ENCODE measurements at places on chromosomes 12 and 14.

GRCh38 chr12:114918535-114919233, 234.7 kb upstream of the TBX3 start:
- H3K4me3 ChIP-seq, result no peak overlapping the region
- no peaks in the 10 kb centered on the region for H3K36me3 ChIP-seq
- no peak overlapping the region for H3K27ac ChIP-seq
- no peak for DNase-seq
- H3K4me1 ChIP-seq, result peaks cover 12% of the 10 kb centered on the region

DNA sequence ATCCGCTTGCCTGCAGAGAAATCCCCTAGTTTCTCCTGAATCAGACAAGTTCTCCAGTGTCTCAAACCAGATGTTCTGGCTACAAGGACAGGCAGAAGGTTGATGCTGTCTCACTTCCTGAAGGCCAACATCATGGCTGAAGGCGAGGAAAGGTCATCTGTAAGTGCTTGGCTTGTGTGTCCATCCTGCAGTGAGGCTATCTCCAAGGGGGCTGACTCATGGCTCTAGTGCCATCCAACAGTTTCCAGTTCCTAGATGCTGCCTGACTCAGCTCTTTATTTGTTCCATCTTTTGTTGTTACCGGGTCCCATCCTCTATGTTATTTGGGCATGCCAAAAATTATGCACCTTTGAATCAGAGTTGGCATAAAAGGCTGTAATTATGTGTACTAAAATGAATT, 232.1 kb upstream of the TBX3 start:
- peaks cover 12% of the 10 kb centered on the region for H3K4me1 ChIP-seq
- H3K27me3 ChIP-seq, result no peaks in the 10 kb centered on the region
- no peak overlapping the region for H3K4me3 ChIP-seq
- DNase-seq, result no peak
- no peaks in the 10 kb centered on the region for H3K36me3 ChIP-seq

GRCh38 chr14:20707622-20708021, 19.1 kb downstream of the ANG start:
- DNase-seq, result no peak
- H3K36me3 ChIP-seq, result no peaks in the 10 kb centered on the region
- no peaks in the 10 kb centered on the region for H3K4me1 ChIP-seq

- H3K27me3 ChIP-seq, result peaks cover 15% of the 10 kb centered on the region
- no peak overlapping the region for H3K27ac ChIP-seq
- H3K36me3 ChIP-seq, result no peaks in the 10 kb centered on the region
- no peaks in the 10 kb centered on the region for H3K4me1 ChIP-seq
- H3K4me3 ChIP-seq, result no peak overlapping the region
- DNase-seq, result no peak
These were observed 6.8 kb upstream of the NR4A1 start for GRCh38 chr12:52044292-52044983.

GRCh38 chr14:105165134-105165704, 3.4 kb downstream of the JAG2 start:
- H3K4me3 ChIP-seq, result no peak overlapping the region
- peaks cover 6% of the 10 kb centered on the region for H3K4me1 ChIP-seq
- no peak overlapping the region for H3K27ac ChIP-seq
- no peak for DNase-seq
- no peaks in the 10 kb centered on the region for H3K36me3 ChIP-seq

DNA sequence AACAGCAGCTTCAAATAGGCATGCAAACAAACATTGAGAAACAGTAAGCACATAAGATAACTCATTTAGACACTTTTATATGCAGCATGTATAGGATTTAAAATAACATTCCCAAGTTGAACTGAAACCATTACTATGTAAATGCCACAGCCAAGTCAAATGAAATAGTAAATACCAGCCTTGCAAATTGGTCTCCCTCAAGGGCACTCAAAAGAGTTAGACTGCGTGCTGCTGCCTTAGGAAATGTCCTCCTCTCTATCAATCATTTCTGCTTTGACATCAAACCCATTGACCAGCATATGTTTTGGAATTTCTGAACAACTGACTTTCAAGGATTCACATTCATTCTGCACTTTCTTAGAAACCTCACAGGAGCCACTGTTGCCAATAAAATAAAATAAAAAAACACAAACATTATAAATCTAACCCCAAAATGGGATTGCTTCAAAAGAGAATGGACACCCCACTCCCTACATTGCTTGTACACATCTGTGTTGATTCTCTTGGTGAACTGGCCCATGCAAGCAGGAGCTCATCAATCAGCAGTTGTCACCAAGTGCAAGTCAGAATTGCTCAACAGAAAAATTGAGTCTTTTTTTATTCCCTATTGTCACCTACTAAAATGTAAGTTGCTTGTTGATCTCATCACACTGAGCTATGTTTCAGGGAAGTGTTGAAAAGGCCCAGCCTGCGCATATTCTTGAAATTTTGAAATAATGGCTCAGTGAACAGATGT, 256.2 kb downstream of the DAD1 start:
- H3K27me3 ChIP-seq, result no peaks in the 10 kb centered on the region
- DNase-seq, result no peak
- no peaks in the 10 kb centered on the region for H3K36me3 ChIP-seq
- no peak overlapping the region for H3K27ac ChIP-seq

DNA sequence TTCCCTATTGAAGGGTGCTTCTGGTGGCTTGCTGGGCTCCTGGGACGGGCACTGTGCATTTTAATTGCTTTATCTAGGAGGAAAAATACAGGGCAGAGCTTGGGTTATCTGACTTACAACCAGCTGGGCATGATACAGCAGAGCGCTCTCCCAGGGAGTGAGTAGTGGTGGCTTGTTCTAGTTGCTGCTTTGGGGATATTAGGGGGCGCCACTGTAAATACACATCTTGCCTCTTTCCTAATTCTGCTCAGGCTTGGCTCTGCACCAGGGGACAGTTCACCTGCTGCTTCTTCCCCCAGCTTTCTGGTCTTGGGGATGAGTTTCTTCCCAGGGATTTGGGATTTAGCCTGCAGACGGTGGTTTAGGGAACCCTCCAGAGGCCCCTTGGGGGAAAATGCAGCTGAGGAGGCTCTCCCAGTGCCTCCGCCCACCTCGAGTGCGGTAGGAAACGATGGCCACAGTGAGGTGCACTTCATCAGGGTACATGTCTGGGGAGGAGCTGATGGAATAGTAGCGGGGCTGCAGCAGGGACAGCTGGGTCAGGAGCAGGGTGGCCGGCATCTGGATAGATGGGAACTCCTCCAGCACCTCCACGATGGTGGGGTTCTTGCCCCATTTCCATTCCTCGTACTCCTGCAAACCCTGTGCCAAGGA, 36.9 kb upstream of the FBXO21 start:
- H3K4me1 ChIP-seq, result no peaks in the 10 kb centered on the region
- no peaks in the 10 kb centered on the region for H3K27me3 ChIP-seq
- no peak overlapping the region for H3K27ac ChIP-seq

DNA sequence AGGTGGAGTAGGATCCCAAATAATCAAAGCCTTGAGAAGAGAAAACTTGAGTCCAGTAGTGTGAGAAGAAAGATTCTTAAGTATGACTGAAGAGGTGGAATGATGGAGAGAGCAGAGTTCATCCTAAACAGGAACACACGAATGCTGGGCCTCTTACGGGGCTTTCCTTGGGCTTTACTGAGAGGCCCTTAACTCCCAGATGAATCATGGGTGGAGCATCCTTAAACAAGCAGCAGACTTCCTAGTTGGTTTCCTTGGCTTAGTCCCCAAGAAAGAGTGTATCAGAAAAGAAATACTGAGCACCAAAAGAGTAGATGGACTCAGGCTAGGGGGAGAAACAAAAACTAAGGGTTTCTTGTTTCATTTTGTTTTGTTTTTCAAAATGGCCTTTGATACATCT, 132.5 kb downstream of the GPR135 start:
- no peak for DNase-seq
- H3K27me3 ChIP-seq, result no peaks in the 10 kb centered on the region
- no peaks in the 10 kb centered on the region for H3K36me3 ChIP-seq
- no peak overlapping the region for H3K4me3 ChIP-seq

- no peak for DNase-seq
- no peak overlapping the region for H3K27ac ChIP-seq
- no peaks in the 10 kb centered on the region for H3K36me3 ChIP-seq
- no peak overlapping the region for H3K4me3 ChIP-seq
- H3K27me3 ChIP-seq, result no peaks in the 10 kb centered on the region
These were observed 609.5 kb downstream of the AACS start for GRCh38 chr12:125674554-125675338.

DNA sequence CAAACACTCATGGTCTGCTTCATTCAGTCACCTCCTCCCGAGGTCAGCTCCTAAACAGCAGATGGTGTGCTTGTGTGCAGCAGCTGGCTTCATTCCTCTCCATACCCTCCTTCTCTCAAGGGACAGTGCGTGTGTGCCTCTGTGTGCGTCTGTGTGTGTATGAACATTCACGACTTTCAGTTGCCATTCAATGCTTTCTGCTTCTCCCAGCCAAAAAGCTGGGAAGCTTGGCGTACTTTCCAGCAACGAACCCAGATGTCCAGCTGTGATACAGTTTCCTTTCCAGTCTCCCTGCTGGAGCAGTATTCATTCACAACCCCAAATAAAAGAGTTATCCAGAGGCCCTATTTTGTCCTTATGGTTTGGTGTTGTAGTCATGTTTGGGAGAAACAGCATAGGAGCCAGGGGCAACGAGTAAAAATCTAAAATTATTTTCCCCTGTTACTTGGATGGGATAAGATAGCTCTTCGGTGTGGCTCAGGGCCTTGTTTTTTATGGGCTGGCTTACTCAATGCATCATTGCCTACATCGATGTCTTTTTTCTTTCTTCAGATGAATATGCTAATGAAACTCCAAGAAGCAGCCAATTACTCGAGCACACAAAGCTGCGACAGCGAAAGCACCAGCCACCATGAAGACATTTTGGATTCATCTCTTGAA, 379.3 kb downstream of the NAV3 start:
- no peaks in the 10 kb centered on the region for H3K27me3 ChIP-seq
- no peaks in the 10 kb centered on the region for H3K36me3 ChIP-seq
- H3K4me1 ChIP-seq, result peaks cover 6% of the 10 kb centered on the region
- DNase-seq, result no peak
- H3K4me3 ChIP-seq, result no peak overlapping the region

DNA sequence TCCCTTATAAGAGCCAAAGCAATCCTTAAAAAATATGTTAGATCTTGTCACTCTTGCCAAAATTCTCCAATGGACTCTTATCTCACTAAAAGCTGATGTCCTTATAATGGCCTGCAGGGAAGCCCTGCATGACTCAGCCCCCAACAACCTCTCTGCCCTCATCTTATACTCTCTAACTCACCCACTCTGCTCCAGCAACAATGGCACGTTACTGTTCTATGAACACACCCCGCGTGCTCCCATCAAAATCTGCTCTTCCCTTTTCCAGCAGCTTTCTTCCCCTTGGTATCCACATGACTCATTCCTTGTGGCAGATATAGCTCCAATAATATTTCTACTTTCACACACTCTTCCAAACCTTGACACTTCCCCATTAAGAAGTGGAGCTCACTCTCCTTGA, 108.1 kb downstream of the DENND5B start:
- H3K27ac ChIP-seq, result no peak overlapping the region
- H3K4me3 ChIP-seq, result no peak overlapping the region
- DNase-seq, result no peak
- no peaks in the 10 kb centered on the region for H3K36me3 ChIP-seq
- no peaks in the 10 kb centered on the region for H3K27me3 ChIP-seq
- H3K4me1 ChIP-seq, result peaks cover 8% of the 10 kb centered on the region

DNA sequence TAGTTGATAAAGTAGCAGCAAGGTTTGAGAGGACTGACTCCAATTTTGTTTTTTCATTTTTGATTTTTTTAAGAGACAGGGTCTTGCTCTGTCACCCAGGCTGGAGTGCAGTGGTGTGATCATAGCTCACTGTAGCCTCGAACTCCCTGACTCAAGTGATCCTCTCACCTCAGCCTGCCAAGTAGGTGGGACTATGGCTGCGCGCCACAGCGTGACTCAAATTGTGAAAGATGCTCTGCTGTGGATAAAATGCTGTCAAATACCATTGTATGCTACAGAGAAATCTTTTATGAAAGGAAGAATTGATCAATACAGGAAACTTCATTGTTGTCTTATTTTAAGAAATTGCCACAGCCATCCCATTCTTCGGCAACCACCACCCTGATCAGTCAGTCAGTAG, 48.3 kb downstream of the SCN8A start:
- no peak overlapping the region for H3K27ac ChIP-seq
- no peak for DNase-seq
- no peaks in the 10 kb centered on the region for H3K36me3 ChIP-seq

GRCh38 chr14:96080571-96080970, 41.4 kb downstream of the C14orf132 start:
- H3K4me3 ChIP-seq, result no peak overlapping the region
- no peak overlapping the region for H3K27ac ChIP-seq
- H3K36me3 ChIP-seq, result no peaks in the 10 kb centered on the region
- no peak for DNase-seq
- H3K27me3 ChIP-seq, result no peaks in the 10 kb centered on the region
- H3K4me1 ChIP-seq, result no peaks in the 10 kb centered on the region

GRCh38 chr12:52222692-52223091, 10.4 kb upstream of the KRT7 start:
- H3K27ac ChIP-seq, result no peak overlapping the region
- H3K4me3 ChIP-seq, result no peak overlapping the region
- no peak for DNase-seq
- H3K27me3 ChIP-seq, result peaks cover 33% of the 10 kb centered on the region

- no peak overlapping the region for H3K4me3 ChIP-seq
- H3K36me3 ChIP-seq, result no peaks in the 10 kb centered on the region
- H3K4me1 ChIP-seq, result no peaks in the 10 kb centered on the region
- H3K27me3 ChIP-seq, result peaks cover 99% of the 10 kb centered on the region
- no peak overlapping the region for H3K27ac ChIP-seq
- DNase-seq, result peak; percentile 31
These were observed 34.6 kb downstream of the NOC4L start for GRCh38 chr12:132178801-132179401.

DNA sequence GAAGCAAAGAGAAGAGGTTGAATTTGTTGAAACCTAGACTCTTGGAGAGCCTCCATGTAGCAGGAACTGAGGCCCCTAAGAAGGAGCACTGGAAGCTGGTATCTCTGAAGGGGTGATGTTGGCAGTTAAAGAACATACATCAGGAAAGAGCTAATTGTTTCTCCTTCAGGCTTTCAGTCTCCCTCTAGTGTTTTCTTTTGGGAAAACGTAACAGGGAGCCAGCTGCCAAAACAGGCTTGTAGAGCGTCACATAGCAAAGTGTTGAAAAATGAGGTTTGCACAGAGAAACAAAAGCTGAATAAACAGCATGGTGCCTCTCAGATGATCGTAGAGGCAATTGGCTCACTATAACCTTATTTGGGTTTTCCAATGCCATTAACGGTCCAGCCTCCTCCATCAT, 46.9 kb upstream of the CAND1 start:
- H3K27me3 ChIP-seq, result no peaks in the 10 kb centered on the region
- peaks cover 10% of the 10 kb centered on the region for H3K4me1 ChIP-seq
- DNase-seq, result peak; percentile 41
- no peaks in the 10 kb centered on the region for H3K36me3 ChIP-seq

GRCh38 chr14:100058777-100059437, 6.3 kb upstream of the EVL start:
- no peaks in the 10 kb centered on the region for H3K27me3 ChIP-seq
- no peak for DNase-seq
- no peak overlapping the region for H3K27ac ChIP-seq
- no peaks in the 10 kb centered on the region for H3K36me3 ChIP-seq

Measured in neural progenitor cell (in vitro differentiated cells).